Heart left ventricle (tissue), 16 donors: ENCODE measurements at places on chromosomes 7 and 10. TPM values are rescaled to one million over a fixed set of nuclear protein-coding genes. Genes with fewer than 3 reads are reported as not detected.
A peak's percentile ranks its signal among the peaks of the same experiment; 100 is the strongest.

- no peak for DNase-seq
- H3K36me3 ChIP-seq = no peaks in the 10 kb centered on the region
- H3K27ac ChIP-seq = no peak overlapping the region
- no peaks in the 10 kb centered on the region for H3K27me3 ChIP-seq
These were observed 77.2 kb upstream of the PALS2 start for GRCh38 chr7:24496036-24496435.

GRCh38 chr10:84156768-84157167 lies 16.8 kb upstream of the GPR15LG start:
- DNase-seq = peak; percentile 33
- no peaks in the 10 kb centered on the region for H3K4me1 ChIP-seq
- no peaks in the 10 kb centered on the region for H3K27me3 ChIP-seq
- H3K27ac ChIP-seq = no peak overlapping the region

DNA sequence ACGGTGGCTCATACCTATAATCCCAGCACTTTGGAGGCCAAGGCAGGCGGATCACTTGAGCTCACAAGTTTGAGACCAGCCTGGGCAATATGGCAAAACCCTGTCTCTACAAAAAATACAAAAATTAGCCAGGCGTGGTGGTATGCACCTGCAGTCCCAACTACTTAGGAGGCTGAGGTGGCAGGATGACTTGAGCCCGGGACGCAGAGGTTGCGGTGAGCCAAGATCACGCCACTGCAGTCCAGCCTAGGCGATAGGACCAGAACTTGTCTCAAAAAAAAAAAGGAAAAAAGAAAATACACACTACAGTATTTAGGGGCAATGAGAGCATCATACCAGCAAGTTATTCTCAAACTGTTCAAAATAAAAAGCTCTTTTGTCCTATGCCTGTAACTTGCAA lies 59.5 kb downstream of the ABI1 start:
- DNase-seq = no peak
- H3K27me3 ChIP-seq = no peaks in the 10 kb centered on the region
- no peak overlapping the region for H3K4me3 ChIP-seq
- H3K27ac ChIP-seq = no peak overlapping the region
- no peaks in the 10 kb centered on the region for H3K36me3 ChIP-seq

HERPUD2 gene
- 10.8 TPM for total RNA-seq

DNA sequence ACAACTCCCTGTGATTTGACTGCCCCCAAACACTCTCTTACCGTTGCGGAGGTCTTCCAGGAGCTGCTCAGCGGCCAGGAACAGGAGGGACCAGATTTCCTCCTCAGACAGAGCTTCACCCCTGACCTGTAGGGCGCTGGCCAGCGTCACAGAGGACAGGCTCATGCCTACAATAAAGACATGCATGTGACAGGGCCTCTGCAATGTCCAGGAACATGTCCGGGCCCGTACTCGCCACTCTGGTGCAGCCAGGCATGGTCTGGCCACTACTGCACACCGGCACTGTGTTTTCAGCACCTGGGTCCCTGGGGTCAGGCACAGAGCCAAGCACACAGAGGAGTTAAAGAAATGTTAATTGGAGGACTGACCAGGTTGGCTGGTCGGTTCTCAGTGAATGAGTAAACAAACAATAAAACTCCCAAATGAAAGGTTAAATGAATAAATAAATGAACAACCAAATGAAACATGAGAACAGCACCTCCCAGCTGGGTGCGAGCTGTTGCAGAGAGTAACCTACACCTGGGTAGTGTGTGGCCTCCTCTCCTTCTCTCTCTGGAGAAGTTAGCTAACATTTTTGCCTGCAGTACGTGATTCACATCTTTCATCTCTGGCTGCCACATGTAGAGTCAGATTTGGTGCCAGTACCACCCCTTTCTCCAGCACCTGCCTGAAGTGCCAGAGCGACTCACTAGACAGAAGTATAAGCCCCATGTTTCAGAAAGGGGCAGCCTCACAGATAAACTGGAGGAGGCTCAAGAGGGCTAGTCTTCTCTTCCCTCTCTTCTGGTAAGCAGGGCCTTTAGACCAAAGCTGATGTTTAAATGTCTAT lies 22.8 kb downstream of the FRMPD2 start:
- H3K4me1 ChIP-seq = peaks cover 40% of the 10 kb centered on the region
- DNase-seq = no peak
- no peaks in the 10 kb centered on the region for H3K27me3 ChIP-seq
- H3K36me3 ChIP-seq = no peaks in the 10 kb centered on the region

DNA sequence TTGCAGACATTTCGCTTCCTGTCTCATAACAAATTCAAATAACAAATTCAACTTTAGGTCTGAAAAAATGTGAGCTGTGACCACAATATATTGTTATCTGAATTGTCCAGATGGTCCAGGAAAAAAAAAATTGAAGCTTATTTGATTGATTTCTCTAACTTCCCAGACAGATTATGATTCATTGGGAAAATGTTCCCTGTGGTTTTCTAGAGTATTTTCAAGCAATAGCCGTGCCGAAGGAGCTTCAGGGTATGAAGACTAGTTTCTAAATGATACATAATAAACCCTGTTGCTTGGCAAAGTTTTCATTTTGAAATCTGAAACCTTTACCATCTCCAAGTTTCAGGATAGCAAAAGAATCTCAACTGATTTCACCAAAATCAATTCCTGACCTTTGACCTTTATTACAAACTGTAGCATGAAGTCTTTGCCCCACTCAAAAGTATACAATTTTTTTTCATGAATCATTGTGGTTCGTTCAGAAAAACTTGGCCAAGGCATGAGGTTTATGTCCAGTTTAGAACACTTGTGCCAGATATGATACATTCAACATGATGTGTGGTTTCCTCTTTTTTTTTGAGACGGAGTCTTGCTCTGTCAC lies 109.9 kb downstream of the JCAD start:
- no peak for DNase-seq
- H3K27ac ChIP-seq = no peak overlapping the region
- no peaks in the 10 kb centered on the region for H3K36me3 ChIP-seq
- H3K27me3 ChIP-seq = no peaks in the 10 kb centered on the region
- H3K4me3 ChIP-seq = no peak overlapping the region
- H3K4me1 ChIP-seq = peaks cover 9% of the 10 kb centered on the region

GRCh38 chr7:121796381-121796780 lies 76.6 kb upstream of the PTPRZ1 start:
- no peaks in the 10 kb centered on the region for H3K27me3 ChIP-seq
- H3K4me1 ChIP-seq = no peaks in the 10 kb centered on the region
- DNase-seq = no peak
- no peaks in the 10 kb centered on the region for H3K36me3 ChIP-seq

GRCh38 chr7:157523766-157524421 lies 187.1 kb downstream of the DNAJB6 start:
- no peaks in the 10 kb centered on the region for H3K4me1 ChIP-seq
- DNase-seq = no peak
- H3K27me3 ChIP-seq = no peaks in the 10 kb centered on the region

EPO gene
- not detected for total RNA-seq

DNA sequence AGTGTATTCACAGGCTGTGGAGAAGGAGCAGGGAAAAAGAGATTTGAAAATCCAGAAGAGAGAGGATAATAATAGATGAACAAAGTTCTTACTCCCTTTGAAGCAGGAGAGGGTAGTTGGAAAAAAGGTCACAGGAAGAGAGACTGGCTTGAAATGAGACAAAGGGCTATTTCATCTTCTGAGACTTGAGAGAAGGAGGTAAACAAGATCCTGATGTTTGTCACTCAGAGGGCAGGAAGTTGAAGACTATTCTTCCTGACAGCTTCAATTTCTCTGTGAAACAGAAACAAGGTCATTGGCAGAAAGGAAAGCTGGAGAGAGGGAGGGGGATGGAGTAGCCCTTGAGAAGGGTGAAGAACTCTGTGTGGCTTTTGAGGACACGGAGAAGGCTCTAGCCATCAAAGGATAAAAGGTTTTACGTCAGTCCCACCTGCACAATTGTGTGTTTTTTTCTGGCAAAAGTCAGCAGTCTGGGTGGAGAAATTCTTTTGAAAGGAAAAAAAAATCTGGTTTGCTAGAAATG lies 216.1 kb upstream of the STEAP4 start:
- no peaks in the 10 kb centered on the region for H3K4me1 ChIP-seq
- no peak for DNase-seq
- no peak overlapping the region for H3K4me3 ChIP-seq
- H3K27ac ChIP-seq = no peak overlapping the region
- H3K36me3 ChIP-seq = no peaks in the 10 kb centered on the region

DNA sequence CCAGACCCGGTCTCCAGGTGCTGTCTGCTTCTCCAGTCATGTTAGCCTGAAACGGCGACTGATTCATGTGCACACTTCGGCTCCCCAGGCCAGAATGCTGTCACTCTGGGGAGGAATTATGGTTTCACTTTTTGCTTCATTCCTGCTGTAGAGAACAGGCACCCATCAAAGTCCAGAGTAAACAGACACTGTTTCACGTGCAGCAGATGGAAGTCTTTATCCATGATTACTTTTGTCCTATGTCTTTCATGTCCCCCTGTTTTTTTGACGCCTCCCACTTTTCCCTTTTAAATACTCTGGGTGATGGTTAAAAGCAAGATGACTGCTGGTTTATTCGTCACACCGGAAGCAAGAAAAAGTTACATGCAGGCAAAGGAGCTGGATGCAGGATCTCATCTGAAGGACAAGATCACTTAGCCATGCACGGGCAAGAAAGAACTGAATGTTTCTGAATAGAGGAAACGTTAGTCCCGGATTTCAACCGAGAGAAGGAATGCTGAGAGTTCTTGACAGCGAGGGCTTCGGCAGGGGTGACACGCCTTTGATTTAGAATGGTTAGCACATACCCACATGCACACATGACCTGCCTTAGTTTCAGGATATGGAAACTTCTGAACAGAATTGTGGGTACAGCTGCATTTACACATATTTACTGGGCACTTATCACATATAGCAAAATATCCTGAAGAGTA lies 250.0 kb upstream of the KLF6 start:
- peak overlapping the region; percentile 18 for H3K27ac ChIP-seq
- H3K4me1 ChIP-seq = peaks cover 6% of the 10 kb centered on the region
- no peaks in the 10 kb centered on the region for H3K27me3 ChIP-seq
- DNase-seq = no peak
- H3K36me3 ChIP-seq = no peaks in the 10 kb centered on the region
- no peak overlapping the region for H3K4me3 ChIP-seq

HMX3 gene
- total RNA-seq = not detected

DNA sequence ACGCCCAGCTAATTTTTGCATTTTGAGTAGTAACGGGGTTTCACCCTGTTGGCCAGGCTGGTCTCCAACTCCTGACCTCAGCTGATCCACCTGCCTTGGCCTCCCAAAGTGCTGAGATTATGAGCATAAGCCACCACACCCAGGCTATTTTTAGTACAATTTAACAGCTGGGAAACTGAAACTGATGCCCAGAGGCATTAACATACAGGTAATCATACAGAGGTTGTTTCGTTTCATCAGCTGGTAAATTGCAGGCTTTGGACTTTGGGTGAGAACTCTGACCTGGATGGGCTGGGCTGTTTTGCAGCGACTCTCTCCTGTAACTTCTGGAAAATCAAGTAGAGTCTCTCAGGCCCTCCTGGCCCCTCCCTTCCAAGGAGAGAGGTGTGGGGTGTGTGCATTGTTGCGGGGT lies 6.2 kb upstream of the ACHE start:
- no peak overlapping the region for H3K4me3 ChIP-seq
- no peak for DNase-seq
- peaks cover 4% of the 10 kb centered on the region for H3K4me1 ChIP-seq
- peaks cover 21% of the 10 kb centered on the region for H3K27me3 ChIP-seq
- H3K27ac ChIP-seq = no peak overlapping the region
- no peaks in the 10 kb centered on the region for H3K36me3 ChIP-seq

- peaks cover 17% of the 10 kb centered on the region for H3K4me1 ChIP-seq
- no peaks in the 10 kb centered on the region for H3K36me3 ChIP-seq
- no peak overlapping the region for H3K27ac ChIP-seq
- H3K27me3 ChIP-seq = no peaks in the 10 kb centered on the region
These were observed 29.3 kb downstream of the AVL9 start for GRCh38 chr7:32524631-32525030.

IRF5 gene
- 2.4 TPM for total RNA-seq

- no peak for DNase-seq
- no peak overlapping the region for H3K27ac ChIP-seq
- no peaks in the 10 kb centered on the region for H3K4me1 ChIP-seq
- no peaks in the 10 kb centered on the region for H3K27me3 ChIP-seq
- peaks cover 84% of the 10 kb centered on the region for H3K36me3 ChIP-seq
- H3K4me3 ChIP-seq = no peak overlapping the region
These were observed 12.9 kb downstream of the UPP1 start for GRCh38 chr7:48101968-48102367.
